Activated CD8-positive, alpha-beta memory T cell treated with anti-CD3 and anti-CD28 coated beads for 1 hour (primary cell): ENCODE measurements at places on chromosomes 3 and 15.

- DNase-seq = no peak
These were observed 83.5 kb upstream of the BCL6 start for GRCh38 chr3:187828579-187829452.

DNA sequence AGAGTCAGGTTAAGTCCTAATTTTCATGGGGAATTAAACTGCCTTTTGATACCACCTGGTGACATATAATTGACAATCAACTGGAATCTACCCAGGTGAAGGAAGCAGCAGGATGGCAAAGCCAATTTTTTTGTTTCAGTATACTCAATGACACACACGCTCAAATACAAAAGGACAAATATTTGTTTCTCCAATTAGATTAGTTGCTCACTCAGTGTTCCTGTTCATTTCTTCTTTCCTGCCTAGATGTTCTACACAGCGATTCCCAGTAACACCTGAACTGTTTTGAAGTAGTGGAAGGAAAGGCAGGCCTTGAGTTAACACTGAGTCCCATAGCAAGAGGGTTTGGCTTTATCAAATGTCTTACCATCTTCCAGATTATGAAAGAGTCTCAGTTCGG is 157.5 kb downstream of the PDZRN3 start:
- no peak for DNase-seq

GRCh38 chr3:141649871-141650270 is 88.2 kb upstream of the RNF7 start:
- DNase-seq = no peak

DNA sequence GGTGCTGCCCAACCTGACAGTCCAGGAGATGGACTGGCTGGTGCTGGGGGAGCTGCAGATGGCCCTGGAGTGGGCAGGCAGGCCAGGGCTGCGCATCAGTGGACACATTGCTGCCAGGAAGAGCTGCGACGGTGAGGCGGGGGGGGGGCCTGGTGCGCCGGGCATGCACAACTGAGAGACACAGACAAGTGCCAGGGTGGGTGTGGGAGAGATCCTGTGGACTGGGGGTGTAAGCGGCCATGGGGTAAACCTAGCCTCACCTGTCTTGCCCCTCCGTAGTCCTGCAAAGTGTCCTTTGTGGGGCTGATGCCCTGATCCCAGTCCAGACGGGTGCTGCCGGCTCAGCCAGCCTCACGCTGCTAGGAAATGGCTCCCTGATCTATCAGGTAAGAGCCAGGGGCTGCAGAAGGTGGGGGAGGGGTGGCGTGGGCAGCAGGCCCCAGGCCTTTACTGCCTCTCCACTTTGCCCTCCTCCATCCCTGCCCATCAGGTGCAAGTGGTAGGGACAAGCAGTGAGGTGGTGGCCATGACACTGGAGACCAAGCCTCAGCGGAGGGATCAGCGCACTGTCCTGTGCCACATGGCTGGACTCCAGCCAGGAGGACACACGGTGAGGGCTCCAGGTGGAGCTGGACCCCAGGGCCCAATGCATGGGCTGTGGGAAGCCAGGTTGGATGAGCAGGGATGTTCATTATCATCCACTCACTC is 3.3 kb downstream of the CHRD start:
- no peak for DNase-seq

- DNase-seq = no peak
These were observed 160.4 kb upstream of the SLC2A2 start for GRCh38 chr3:171186817-171187500.

GRCh38 chr15:75008629-75009326 is 13.4 kb downstream of the SCAMP5 start:
- no peak for DNase-seq

DNA sequence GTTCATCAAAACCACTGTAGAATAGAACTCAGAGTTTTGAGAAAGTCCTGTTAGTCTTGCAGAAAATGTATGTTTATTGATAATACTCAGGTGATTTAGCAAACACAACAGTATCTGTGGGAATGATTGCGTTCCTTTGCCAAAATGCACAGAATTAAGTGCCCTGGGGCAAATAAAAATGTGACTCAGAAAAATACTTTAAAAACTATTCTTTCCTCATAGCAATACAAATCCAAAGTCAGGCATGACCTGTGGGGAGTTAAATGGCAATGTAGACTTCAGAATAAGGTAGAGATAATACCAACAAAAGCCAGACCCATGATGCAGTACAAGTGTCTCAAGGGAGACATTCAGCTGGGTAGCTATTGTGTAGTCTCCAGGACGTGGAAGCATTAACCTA is 72.3 kb upstream of the SNTN start:
- no peak for DNase-seq

GRCh38 chr3:110677506-110677905 is 394.1 kb upstream of the NECTIN3 start:
- DNase-seq = no peak

DNA sequence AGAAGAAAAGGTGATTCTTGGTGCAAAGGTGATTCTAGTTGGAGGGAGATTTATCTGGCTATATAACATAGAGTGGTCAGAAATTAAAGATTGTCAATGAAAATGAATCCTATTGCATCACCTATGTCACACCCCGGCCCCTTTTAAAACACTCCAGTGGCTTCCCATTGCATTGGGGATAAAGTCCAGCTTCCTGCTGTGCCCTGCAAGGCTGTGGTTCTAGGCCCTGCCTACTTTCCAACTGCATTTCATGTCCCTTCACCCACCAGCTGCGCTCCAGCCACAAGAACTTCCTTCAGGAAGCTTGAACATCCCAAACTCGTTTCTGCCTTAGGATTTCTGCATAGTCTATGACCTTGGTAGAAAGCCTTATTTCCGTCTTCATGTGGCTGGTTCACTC is 118.7 kb upstream of the UMPS start:
- DNase-seq = no peak

- no peak for DNase-seq
These were observed 316.4 kb downstream of the SOX2 start for GRCh38 chr3:182028081-182028480.

DNA sequence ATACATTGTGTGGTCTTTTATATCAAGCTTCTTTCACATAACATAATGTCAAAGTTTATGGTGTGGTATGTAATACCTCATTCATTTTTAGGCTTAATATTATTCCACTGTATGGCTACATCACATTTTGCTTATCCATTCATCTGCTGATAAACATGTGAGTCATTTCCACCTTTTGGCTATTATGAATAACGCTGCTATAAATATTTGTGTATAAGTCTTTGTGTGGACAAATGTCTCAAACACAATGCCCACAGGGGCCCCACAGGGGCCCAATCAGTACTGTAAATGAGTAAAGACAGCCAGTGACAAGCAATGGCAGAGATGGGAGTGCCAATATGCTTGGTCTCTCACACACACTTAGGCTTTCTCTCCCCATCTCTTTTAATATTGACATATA is 54.2 kb downstream of the PIK3R4 start:
- DNase-seq = no peak

DNA sequence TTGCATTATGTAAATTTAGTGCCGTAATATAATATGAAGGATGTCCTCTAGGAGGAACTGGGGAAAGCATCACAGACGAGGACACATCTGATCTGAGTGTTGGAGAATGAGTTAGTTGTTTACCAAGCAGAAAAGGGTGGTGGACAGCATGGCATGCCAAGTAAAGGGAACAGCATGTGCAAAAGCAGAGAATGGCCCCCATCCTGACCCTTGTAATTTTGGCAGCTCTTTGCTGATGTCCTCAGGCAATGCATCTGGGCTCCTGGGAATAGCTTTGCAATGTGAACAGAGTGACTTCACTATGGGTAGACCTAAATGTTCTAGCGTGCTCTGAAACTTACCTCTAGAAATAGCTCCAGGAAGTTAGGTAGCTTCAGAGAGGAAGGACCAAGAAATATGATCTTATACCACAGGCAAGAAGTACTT is 263.3 kb downstream of the LPP start:
- no peak for DNase-seq

GRCh38 chr15:51492528-51492927 is 130.0 kb downstream of the DMXL2 start:
- no peak for DNase-seq

DNA sequence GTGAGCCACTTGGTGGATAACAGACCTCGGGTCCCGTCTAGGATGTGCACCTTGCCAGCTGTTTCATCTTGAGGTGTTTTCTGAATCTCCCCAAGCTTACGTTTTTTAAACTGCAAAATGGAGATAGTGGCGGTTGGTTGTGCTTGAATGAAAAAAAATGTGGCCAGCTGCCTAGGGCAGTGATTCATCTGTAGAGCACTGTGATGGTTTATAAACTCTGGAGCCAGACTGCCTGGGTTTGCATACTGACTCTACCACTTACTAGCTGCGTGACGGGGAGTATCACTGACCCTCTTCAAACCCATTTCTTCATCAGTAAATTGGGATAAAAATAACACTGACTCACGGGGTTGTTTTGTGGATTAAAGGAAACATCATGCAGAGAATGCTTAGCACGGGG is 159.1 kb downstream of the CHL1 start:
- DNase-seq = no peak

GRCh38 chr3:186642014-186642413 is 1.8 kb downstream of the FETUB start:
- no peak for DNase-seq

GRCh38 chr3:12395349-12396012 is 88.8 kb upstream of the TSEN2 start:
- no peak for DNase-seq

DNA sequence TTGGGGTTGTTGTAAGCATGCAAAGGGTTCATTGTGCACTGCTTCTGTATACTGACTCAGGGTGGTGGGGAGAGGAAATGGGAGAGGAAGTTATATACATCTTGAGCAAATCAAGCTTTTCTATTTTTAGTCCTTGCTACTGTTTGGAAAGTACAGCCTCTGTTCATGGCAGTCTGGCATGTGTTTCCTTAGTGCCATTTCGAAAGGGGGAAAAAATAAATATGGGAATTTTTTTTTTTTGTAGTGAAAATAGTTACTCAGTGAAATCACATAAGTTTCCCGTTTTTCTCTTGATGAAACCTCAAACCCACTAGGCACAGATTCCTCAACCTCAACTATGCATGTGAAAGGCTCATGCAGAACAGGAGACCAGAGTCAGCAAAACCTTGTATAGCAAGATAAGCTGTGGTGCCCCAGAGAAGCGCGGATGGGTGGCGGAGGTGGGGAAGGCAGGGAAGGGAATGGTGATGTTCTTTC is 353.3 kb downstream of the LPP start:
- DNase-seq = no peak

DNA sequence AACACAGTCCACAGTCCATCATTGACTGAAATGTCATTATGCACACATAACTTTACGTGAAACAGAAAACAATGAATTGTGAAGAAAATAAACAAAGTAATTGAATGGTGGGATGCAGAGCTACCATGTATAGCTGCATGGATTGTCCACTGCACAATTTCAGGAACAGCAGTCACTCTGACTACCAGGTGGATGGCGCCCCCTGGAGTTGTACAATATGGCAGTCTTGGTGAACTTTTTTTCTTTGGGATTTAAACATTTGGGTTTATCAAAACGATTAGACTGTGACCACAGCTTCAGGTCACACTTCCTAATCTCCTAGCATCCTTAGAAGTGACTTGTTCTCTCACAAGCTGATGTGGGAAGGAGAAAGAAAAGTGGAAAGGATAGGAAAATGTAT is 48.9 kb upstream of the TCF12 start:
- DNase-seq = no peak

DNA sequence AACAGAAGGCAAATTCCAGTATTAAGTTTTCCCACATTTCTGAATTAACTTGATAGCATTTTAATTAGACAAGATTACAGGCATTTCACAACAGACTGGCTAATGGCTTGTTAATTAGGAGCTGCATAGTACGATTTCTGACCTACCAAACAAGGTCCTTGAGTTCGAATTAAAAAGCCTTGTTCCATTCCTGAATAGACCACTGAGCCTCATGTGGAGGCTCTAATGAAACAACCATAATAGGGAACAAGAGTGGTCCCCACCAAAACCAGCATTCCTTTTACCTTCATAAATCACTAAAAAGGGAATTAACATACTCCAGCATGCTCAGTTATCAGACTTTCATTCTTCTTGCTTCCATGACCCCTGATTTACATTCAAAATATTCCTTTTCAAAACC is 66.4 kb downstream of the PRTG start:
- no peak for DNase-seq

DNA sequence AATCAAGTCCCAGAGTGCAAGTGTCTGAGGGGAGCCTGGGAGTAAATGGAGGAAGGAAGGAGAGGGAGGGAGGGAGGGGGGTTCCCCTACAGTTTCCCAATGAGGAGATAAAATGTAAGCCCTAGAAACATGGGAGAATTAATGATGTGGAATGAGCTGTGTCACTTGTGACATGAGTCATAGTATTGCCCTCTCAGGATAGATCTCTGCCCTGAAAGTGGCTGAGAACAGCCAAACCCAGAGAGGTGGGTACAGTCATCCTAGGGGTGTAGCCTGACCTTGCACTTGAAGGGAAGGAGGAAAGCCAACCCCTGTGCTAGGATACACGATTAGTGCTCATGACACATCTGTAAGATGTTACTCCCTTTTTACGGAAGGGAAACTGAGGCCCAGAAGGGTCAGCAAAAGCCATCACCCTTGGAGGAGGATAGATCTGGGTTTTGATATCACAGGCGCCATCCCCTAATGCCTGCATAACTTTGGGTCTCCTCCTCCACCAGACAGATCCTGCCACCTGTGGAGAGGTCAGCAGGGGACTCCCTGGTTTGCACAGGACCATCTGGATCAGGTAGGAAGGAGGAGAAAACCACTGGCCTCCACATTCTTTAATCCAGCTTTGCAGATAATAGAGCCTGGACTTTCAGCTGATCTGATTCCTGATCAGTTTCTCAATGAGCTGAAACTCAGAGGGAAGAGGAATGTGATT is 23.1 kb upstream of the USP3 start:
- no peak for DNase-seq

DNA sequence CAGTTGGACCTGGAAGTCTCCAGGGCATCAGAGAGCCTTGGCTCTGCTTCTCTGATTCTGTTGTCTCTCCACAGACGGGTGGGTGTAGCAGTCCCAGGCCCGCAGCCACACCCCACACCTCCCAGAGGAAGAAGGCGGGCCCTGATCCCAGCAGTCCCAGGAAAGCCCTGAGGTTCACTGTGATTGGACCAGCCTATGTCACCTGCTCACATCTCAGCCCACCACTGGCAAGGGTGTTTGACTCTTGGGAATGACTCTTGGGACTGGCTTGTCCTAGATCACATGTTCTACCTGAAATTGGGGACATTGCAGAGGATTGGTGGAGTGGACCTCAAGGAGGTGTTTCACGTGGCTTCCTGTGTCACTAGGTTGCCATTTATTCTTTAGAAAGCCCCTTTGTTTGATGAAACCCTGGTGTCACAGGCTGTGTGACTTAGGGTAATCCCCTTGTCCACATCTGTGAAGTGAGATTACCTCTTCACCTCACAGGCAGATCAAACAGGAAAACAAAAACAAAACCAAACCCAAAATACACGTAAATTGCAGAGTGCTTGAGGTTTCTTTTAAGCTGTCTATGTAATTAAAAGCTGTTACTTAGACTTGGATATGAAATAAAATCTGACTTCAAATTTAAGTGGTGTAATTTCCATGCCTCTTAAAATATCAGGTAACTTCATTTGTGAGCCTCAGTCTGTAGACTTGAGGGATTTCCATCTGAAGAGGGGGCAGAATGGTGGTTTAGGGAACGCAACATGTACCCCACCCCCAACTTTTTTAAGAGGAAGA is 26.7 kb downstream of the FLNB start:
- DNase-seq = no peak
